ENCODE measurements at places on chromosomes 16 and 17.

GRCh38 chr16:67441271-67441753 is 10.4 kb downstream of the HSD11B2 start:
- no peak for DNase-seq

DNA sequence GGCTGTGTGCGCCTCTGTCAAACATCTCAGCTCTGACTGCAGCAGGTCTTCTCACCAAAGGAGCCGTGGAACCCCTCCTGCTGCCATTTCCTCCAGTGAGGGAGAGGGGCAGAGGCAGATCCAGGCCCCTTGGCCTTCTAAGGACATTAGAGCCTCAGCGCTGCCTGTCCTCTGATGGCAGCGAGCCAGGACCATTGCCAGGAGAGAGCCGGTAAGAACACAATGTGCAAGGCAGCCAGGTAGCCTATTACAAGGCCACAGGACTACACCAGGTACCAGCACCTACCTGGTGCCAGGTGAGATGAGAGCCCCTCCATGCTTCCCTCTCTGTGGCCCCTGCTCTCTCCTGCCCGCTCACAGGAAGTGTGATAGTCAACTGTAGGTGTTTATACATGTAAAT is 11.0 kb downstream of the LRRC75A start:
- DNase-seq: no peak

GRCh38 chr16:65745-66144 is 6.7 kb downstream of the RHBDF1 start:
- peak; percentile 89 for DNase-seq

GRCh38 chr17:40952661-40953060 is 14.1 kb downstream of the KRT39 start:
- DNase-seq: no peak

DNA sequence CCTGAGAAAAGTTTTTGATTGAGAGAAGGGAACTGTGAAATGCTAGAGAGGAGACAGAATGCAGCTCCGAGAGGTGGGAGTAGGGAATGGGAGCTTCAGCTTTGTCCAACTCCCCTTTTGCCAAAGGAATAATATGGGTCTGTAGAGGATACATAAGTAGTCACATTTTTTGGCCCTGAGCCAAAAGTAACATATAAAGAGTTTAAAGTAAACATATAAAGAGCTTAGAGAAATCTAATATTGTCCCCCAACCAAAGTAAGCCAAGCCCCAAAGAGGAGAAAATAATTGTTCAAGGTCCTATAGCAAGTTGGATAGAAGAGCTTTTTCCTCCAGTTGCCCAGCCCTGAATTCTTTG is 215.1 kb downstream of the TMEM114 start:
- no peak for DNase-seq

- no peak for DNase-seq
Measured at GRCh38 chr16:87809150-87809902, 43.5 kb upstream of the KLHDC4 start.

DNA sequence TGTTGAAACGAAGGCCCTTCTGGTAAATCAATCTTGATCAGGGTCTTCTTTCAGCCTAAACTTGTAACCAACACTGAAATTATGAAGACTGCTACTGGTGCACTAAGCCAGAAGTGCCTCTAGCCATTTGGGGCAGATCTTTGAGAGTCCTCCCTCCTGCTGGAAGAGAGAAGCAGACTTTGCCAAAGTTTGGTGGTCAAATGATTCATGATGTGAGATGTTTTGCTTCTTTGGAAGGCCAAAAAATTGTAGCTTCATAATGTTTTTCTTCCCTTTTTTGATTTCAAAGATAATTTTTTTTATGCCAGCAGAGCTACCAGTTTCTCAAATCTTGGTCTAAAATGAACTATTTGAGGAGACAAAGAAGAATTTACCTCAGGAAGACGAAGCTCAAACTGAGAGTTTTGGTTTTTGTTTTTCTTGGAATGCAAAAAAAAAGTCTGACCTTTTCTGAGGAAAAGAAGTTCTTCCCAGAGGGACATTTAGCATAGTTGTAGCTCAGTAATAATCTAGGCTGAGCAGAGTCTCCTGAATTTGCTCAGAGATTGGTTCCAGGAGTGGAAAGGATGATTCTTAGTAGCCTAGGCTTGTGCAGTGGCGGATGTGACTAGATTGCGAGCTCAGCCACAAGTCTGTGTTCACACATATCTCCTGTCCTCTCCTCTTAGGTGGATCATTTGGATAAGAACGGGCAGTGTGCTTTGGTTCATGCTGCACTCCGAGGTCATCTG is 50.9 kb downstream of the CYB561 start:
- no peak for DNase-seq

DNA sequence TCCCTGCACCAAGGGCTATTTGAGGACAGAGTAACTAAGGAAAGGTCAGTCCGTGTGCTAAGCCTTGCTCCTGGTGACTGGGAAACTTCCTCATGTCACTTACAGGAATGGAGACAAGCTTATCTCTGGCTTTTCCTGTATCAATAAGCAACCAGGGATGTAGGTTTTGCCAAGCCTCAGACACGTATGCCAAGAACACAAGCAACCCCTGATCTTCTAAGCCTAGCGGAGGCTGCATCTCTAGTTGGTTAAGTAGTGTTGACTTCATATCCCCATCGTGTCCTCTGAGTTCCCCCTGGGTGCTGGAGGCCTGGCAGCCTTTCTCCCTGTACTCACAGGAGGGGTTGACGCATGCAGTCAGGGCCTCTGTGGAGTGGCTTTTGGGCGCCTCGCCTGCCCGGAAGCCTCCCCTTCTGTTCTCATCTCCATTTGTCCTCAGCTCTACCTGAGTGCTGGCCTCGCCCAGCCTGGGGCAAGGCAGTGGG is 1.4 kb upstream of the C1QTNF1 start:
- DNase-seq: no peak

DNA sequence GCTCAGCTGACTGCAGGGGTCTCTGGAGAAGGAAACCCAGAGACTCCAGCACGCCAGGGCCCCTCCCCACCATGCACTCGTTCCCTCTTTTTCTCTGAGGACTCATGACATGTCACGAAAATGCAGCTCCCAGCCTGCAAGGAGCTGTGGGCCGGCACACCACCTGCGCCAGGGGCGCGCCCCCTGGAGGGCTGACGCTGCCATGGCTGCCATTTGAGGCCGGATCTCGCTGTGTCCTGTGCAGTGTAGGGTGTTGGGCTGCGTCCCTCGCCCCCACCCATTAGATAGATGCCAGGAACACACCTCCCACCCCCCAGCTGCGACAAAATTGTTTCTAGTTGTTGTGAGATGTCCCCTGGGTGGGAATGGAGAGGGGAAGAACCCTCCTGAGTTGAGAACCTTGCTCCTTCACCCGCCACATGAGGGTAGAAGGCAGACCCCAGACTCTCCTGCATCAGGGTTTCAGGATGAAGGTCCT is 8.2 kb downstream of the SYNGR2 start:
- DNase-seq: peak; percentile 82

DNA sequence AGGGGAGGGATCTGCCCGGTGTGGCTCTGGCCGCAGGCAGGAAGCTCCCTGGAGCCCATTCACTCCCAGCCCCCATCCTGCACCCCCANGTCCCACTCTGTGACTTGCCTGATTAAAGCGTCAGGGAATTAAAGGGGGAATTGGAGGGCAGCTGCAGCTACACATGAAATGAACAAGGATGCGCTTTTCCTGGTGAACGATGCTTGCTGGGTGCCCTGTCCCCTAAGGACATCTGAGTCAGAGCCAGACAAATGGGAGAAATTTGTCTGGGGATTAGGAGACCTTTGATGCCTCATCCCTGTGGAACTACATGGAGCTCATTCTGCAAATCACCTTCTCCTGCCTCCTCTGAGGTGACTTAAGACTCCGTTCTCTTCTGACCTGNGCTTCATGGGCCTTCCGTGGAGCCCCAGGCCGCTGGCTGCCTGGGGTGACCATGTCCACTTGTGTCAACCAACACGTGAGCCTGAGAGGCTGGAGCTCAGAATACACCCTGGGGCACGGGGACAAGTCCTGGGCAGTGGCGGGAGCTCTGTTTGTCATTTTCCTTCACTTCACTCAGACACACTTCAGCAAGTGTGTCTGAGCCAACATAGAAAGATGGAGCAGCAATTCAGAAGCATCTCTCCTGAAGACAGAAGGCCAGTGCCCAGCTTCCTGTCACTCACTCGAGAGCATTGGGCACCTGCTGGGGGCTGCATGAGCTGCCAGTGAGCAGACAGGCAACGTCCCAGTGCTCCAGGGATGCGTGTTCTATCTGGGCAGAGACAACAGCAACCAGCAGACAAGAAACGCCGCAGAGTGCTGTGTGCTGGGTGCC is 54.1 kb downstream of the METRNL start:
- DNase-seq: no peak

GRCh38 chr17:68383443-68384321 is 73.6 kb downstream of the WIPI1 start:
- DNase-seq: no peak

- DNase-seq: no peak
Measured at GRCh38 chr17:19716108-19717030, at the start of gene SLC47A2. Gene SLC47A2 (minus strand): TSS chr17:19716584. CDS start chr17:19716555, 29 bp downstream.

- DNase-seq: peak; percentile 56
Measured at GRCh38 chr16:63461248-63461841, 1425.1 kb upstream of the CDH8 start.

DNA sequence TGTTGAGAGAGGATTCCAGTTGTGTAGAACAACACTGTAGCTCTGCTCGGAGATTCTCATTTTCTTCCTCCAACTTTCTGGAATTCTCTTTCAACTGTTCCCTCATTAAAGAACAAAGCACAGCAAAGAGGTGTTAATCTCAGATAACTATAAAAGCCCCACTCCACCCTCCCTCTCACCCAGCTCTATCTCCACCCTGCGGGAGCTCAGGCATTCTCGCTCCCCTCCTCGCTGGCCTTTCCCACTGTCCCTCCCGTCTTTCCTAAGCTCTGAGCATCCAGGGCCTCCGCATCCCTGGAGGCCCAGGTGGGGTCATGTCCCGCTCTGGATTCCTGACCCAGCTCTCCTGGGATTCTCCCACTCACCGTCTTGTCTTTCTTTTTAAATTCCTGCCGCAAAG is 35.1 kb downstream of the DHX38 start:
- DNase-seq: no peak

DNA sequence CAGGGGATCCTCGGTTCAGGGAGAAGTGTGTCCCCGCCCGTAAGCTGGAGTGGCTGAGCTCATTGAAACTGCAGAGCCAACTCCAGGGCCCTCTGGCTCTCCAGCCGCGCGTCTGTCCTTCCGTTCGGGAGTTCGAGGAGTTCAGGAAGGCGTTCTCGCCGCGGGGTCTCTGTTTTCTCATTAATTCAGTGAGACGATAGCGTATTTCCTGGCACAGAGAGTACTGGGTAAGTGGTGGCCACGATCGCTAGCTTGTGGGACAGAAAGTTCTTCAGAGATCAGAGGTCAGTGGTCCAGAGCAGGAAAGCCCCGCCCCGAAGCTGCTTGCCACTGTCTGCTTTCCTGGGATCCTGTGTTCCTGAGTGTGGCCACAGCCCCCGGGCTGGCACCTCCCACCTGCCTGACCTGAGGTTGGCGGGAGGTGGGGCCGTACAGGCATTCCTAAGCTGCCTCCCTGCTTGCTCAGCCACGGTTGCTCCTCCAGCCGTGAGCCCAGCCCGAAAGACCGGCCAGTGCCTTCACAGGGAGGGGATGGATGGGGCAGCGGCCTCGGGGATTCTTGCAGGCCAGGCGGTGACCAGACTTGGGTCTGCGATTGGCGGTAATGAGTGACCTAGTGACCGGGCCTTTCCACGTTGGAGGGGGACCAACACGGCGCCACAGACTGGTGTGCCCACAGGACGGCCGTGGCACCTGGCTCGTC is 8.9 kb downstream of the BAIAP2 start:
- peak; percentile 97 for DNase-seq

DNA sequence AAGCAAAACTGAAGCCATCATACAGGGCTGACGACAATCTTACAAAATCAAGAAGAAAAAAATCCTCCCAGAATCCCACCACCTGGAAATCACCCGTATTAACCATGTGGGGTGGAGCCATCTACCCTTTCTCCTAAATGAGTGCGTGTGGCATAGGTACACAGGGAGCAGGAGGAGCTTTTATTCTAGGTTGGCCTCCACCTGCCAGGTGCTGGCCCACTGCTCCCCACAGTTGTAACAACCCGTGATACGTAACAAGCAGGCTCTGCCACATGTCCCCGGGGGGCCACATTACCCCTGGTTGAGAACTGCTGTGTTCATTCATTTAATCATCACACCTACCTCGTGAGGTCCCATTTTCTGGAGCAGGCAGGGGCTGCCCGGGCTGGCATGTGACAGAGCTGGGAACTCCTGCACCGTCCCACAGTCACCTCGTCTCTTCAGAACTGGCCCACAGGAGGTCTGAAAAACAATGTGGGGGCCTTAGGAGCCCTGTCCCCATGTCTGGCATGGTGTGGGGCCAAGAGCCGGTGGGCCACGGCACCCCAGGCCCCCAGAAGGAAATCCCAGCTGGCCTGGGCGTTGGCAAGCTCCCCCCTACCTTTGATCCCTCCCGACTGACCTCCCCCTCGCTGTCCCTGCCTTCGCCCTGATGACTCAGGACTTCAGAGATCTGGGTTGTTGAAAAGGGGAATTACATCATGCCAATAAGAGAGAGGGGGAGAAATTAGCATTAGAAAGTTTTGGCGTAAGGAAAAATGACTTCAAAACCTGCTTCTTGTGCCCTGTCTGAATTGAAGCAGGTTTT is 12.9 kb downstream of the CMIP start:
- DNase-seq: no peak

DNA sequence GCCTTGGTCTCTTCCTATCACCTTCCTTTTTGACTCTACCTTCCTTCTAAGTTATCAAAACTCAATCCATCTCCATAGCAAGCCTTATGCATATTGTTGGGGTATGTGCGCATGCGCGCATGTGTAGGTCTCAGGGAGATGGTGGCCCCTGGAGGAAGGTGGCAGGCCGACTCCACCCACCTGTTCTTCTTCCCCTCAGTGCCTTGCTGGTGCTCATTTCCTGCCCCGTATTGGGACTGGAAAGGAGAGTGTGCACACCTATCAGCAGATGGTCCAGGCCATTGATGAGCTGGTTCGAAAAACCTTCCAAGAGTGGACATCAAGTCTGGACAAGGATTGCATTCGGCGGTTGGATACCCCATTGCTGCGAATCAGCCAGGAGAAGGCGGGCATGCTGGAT is 25.2 kb downstream of the DNAH2 start:
- DNase-seq: no peak

DNA sequence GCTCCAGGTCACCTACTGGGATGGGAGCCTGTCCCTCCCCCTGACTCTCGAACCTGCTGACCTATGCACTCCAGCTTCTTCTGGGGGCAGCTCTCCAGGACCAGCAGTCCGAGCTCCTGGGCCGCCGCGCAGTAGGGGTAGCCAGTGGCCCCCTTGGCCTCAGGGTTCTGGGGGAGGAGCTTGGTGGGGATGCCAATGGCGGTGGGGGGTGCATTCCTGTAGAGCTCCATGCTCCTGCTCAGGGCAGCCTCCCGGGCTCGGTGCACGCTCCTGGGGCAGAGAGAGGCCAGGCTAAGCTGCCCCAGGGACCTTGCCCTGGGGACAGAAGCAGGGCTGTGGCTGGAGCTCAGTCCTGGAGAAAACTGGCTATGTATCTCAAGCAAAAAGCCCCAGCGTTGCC is 7.7 kb upstream of the SPATA2L start:
- no peak for DNase-seq

Measured in T47D (cell line).